ENCODE measurements at places on chromosomes 4 and X.

DNA sequence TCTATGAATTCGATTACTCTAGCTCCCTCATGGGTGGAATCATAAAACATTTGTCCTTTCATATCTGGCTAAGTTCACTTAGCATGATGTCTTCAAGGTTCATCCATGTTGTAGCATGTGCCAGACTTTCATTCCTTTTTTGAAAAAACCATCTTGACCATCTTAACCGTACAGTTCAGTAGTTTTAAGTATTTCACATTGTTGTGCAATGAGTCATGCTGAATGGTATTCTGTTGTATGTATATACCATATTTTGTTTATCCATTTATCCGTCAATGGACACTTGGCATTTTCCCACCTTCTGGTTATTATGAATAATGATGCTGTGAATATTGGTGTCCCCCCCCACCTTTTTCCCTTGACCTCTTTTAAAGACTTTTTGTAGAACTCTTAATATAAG lies 72.4 kb upstream of the TLR2 start:
- DNase-seq, result no peak

GRCh38 chr4:52932591-52933470 lies 70.7 kb downstream of the RASL11B start:
- DNase-seq, result no peak

DNA sequence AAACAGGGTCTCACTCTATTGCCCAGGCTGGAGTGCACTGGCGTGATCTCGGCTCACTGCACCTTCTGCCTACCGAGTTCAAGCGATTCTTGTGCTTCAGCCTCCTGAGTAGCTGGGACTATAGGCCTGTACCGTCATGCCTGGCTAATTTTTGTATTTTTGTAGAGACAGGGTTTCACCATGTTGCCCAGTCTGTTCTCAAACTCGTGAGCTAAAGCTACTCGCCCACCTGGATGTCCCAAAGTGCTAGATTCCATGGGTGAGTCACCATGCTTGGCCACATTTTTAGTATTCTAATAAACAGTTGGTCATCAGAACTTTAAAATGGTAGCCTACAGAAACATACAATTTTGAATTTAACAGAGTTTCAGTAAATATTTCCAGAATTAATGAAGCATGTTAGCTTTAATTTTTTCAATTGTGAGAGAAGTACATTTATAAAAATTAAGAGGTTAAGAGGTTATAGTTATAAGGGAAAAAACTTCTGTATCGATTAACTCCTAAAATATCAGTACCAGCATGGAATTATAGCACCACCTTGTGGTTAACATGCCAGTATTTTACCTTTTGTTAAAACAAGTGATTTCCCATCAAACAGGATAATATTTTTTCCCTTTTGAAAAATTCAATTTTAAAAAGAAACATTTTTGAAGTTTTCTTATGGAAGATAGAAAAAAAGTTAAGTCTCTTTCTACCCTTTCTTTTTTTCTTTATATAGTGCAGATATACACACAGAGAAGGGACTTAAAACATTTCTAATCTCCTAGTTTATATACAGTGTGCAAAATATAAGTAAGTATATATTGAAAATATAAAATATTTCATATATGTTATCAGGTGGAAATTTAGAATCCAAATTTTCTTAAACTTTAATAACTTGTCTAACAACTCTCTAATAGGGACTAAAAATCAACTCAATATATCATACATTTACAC lies 35.4 kb downstream of the CEP44 start:
- peak; percentile 45 for DNase-seq

- no peak for DNase-seq
These were observed 38.7 kb downstream of the EXOC1 start for GRCh38 chr4:55892156-55892555.

GRCh38 chr4:54107951-54108748 lies 8.2 kb downstream of the GSX2 start:
- DNase-seq, result peak; percentile 70

DNA sequence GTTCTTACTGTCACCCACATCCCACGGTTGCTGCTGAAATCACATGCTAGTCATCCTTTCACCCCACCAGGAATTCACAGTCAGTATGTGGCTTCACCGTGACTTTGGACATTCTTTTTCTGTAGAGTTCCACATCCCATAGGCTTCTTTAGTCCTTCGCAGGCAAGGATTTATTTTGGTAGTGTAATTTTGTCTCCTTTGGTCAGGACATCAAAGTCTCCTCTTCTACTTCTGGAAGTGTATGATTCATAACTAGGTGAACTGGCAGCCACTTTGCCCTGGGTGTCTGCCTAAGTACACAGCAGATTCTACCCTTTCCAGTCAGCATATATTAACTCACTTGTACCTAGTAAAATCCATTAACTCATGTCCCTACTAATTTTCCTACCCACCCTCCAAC lies 38.3 kb upstream of the MMAA start:
- no peak for DNase-seq

- DNase-seq, result no peak
These were observed 139.2 kb downstream of the TMEM164 start for GRCh38 chrX:110142096-110142495.

DNA sequence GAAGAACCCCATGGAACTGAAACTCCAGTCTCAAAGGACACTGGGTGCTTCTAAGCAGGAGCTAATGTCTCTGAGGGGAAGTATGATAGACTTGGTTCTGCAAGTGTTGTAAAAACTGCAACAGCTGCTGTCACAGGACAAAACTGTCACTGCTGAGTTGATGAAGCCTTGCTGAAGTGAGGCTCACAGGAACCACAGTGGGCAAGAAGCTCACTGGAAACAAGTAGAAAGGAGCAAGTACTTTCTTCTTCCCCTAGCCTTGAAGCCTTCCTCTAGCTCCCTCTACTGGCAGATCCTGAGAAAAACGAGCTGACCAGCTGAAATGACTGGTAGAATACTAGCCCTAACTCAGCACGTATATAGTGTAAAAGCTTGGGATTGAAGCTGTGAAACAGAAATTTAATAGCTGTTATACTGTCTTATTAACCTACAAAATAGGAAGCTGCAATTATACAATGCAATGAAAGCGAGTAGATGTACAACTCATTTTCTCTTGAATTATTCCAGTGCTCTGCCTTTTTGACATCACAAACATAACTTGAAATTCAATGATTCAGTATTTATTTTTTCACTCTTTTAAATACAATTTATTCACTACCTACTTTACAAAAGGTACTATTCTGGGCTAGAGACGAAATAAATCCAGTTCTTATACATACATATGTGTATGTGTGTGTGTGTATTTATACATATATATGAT lies 91.4 kb downstream of the GABRB1 start:
- DNase-seq, result peak; percentile 76

- DNase-seq, result no peak
These were observed 676.7 kb upstream of the ACTRT1 start for GRCh38 chrX:128728943-128729342.

GRCh38 chrX:141960578-141960977 lies 56.9 kb downstream of the MAGEC1 start:
- no peak for DNase-seq

DNA sequence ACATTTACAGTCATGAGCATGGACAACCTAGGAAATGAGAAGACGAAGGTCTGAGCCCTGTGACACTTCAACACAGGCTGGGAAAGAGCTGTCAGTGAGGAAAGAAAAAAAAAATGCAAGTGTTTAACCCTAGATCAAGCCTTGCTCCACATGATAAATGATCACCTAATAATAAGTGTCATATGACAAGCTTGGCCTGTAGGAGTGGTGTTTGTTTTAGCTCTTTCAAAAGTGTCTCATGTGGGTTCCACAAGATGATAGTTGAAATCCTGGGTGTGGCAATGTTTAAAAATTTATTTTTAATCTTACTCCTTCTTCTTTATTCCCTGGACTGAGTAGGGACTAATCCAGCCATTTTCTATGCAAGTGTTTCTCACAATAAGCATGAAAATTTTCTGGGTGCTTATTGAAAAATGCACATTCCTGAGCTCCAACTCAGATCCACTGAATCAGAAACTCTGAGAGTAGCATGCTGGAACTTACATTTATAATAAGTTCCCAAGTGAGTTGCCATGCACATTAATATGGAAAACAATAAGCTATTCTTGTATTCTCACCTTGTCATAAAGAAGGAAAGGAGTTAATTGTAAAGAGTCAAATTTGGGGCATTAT lies 138.3 kb downstream of the AREG start:
- peak; percentile 8 for DNase-seq

- DNase-seq, result no peak
These were observed 43.7 kb upstream of the GPR78 start for GRCh38 chr4:8536467-8536866.

DNA sequence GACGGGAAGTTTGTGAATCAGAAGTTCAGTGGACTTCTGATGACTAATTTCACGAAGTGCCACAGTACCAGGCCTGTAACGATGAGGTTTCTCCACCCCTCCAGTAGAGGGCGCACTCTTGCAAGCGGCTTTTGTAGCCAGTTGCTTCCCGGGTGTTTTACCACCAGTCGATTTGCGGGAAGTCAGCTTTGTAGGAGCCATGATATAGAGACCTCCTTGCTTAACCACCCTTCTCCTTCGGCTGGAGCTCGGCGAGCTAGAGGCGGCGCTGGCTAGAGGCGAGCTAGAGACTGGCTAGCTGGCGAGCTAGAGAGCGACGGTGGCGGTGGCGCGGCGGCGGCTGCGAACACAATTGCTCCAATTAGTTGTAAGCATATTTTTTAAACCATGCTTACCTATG lies 72.0 kb downstream of the IL1RAPL1 start:
- no peak for DNase-seq

DNA sequence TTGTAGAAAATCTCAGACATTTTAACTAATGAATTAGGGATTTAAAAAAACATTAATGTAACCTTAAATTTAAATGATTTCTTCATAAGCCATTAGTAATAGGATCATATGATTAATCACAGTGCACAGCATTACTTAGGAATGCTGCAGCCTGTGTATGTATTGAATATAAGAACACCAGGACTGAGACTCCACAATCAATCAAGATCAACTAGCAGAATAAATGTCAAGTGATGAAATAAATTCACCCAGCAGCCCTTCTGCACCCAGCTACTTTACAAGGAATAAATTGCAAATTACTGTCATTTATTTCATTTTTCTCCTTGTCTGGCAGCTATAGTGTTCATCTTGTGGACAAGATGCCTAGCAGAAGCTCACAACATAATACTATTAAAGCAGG lies 46.5 kb downstream of the NEIL3 start:
- no peak for DNase-seq

- DNase-seq, result no peak
These were observed 596.4 kb downstream of the PCDH18 start for GRCh38 chr4:136935871-136936270.

DNA sequence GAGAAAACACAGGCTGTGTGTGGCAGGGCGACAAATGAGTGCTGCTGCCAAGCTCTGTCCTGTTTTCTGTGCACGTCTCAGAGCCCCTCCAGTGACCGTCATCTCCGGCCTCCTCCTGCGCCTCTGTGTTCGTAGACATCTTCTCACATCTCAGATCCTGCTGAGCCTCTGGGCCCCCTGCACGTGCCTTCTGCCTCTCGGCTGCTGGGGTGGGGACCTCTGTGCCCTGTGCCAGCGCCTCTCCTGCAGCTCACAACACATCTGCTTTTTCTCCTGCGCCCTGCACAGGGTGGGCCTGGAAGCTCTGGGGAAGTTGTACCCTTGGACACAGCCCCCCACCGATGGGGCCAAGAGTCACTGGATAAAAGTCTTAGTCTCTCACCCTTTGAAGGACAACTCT lies 2.4 kb upstream of the CTAG2 start:
- no peak for DNase-seq

DNA sequence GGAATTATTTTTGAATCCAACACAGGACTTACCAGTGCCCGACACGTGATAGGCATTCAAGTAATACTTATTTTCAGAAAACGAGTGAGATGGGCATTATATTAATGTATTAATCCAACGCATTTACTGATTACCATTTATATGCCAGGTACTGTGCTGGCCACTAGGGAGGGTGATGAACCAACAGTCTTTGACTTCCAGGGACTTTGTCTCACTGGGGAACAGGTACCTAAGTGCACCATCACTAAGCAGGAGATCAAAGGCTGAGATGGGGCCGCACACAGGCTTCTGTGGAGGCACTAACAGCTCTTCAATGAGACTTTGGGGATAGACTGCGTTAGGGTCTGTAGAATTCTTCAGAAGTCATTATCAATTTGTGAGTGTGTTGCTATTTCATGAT lies 5.7 kb upstream of the TADA2B start:
- no peak for DNase-seq
